ENCODE measurements at places on chromosomes 7 and 10.

DNA sequence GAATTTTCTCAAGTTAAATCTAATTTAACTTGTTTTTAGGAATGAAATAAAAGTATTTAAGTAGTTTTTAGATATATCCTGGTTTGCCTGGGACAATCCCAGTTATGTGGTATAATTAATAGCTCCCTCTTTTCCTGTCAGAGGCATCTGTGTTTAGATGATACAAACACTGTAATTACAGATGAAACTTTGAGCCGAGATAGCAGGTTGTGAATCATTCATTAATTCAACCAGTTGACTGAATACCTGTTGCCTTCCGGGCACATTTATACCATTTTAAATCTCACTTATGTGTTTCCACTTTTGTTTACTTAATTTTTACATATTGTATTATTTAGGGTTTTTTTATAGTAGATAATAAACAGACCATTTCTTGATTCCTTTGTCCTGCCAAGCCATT is 82.1 kb upstream of the GATA3 start:
- DNase-seq: no peak

DNA sequence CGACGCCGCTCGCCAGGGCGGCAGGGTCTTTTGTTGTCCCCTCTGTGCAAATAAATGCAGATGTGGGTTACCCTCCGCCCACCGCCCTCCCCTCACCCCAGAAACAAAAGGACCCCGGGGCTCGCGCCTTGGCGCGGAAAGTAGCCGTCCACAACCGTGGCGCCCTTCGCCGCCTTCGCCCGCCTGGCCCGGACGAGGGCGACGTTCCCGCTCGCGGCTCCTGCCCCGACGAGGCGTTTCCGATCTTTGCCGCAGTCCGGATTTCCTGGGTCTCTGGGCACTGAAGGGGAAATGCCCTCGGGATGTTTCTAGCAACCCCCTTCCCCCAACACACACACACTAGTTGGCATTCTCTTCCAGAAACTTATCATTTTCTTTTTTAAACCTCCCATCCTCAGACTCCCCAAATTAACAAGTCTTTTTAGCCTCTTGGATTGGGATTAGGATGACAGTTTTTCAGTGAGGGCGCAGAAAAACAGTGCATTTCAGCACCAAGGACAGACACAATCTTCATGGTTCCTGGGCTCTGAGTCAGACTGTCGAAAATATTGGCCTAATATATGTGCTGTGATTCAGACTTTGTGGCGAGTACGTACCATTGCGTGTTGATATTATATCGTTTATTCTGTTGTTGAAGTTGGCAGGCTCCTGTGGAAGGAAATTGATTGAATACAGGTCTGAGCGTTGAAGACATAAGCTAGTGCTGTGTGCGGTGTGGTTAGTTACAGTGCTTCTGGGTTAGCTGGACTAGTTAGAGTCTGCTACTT is 771 bp downstream of the PHYHIPL start:
- DNase-seq: peak; percentile 85

DNA sequence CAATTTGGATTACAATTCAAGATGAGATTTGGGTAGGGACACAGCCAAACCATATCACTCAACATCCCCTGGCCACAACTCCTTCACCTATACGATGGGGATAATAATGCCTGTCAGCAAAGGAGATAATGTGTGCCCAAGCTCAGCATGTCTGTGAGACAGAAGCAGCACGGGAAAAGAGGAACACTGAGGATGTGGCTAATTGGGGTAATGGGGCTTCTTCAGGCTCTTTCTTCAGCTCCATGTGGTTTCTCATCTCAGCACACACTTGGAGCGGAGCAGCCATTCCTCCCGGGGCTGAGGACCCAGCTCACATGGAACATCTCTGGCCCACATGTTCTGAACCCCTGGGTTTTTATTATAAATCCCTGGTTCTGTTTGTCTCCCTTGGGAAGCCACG is 136.0 kb upstream of the NAMPT start:
- DNase-seq: no peak

GRCh38 chr7:2728316-2729030 is 40.5 kb downstream of the AMZ1 start:
- DNase-seq: no peak

- DNase-seq: no peak
Measured at GRCh38 chr7:1947586-1948217, 277.6 kb downstream of the ELFN1 start.

DNA sequence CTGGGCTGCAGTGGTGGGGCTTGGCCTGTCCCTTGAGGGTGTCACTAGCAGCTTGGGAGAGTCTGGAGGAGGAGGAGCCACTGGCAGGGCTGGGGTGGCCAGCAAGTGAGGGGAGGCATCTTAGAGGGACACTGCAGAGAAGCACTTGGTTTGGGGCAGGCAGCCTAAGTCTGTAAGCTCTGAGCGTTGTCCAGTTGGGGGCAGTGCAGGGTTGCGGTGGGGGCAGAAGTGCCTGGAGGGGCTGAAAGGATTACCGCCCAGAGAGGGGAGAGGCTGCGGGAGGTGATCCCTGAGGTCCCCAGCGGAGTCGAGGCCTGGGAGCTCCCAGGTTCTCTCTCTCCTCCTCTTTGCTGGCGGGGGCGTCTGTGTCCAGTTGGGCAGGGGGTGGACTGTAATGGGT is 7.4 kb downstream of the ADCYAP1R1 start:
- DNase-seq: no peak

DNA sequence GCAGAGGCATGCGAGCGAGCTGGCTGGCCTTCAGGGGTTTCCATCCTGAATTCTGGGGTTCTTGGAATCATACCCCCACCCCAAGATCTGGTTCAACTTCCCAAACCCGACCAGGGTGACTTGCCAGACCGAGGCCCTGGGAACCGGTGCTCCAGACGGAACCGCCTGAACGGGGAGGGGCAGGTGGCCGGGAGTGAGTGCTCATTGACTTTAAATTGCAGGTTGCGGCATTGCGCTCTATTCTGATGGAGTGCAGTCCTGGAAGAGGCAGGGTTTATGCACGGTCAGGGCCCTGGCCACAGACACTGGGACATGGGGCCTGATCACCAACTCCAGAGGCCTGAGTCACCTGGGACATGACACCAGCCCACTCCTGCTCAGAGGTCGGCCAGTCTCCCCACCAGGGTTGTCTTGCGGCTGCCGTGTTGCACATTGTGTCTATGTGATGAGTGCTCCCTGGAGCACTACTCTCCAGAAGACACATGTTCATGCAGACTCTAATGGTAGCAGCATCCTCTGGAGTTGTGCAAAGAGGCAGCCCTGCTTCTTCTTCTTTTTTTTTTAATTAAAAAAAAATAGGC is 5.8 kb upstream of the DDIT4 start:
- no peak for DNase-seq

GRCh38 chr10:81847675-81848074 is 27.3 kb upstream of the NRG3 start:
- DNase-seq: peak; percentile 74
